ENCODE measurements at places on chromosomes 2 and 18.

DNA sequence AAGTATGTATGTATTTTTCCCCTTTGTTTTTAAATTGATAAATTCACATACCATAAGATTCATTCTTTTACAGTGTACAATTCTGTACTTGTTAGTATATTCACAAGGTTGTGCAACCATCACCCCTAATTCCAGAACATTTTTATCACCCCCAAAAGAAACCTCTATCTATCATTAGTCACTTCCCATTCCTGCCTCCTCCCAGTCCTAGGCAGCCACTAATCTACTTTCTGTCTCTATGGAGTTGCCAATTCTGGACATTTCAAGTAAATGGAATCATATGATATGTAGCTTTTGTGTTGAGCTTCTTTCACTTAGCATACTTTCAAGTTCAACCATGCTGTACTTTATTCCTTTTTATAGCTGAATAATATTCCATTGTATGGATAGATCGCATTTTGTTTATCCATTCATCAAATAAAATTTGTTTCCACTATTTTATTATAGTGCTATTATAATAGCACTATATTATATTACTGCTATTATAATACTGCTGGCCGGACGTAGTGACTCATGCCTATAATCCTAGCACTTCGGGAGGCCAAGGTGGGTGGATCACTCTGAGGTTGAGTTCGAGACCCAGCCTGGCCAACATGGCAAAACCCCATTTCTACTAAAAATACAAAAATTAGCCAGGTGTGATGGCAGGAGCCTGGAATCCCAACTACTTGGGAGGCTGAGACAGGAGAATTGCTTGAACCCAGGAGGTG, 10.9 kb downstream of the STARD7 start:
- no peak for DNase-seq

GRCh38 chr2:238265605-238266004, 22.8 kb downstream of the PER2 start:
- DNase-seq: no peak

DNA sequence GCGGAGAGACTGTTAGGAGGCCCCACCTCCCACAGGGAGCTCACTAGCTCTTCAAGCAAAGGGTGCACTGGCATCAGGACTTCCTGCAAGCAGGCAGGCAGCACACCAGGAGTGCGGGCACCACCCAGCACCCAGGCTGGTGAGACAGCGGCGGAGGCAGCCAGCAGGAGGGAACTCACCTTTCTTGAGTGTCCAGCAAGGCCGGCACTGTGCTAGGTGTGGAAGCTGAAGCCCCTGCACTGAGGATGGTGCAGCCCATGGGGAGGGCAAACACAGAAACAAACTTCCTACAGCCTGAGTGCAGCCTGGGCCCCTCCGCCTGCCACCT, 100.7 kb upstream of the ID2 start:
- no peak for DNase-seq

DNA sequence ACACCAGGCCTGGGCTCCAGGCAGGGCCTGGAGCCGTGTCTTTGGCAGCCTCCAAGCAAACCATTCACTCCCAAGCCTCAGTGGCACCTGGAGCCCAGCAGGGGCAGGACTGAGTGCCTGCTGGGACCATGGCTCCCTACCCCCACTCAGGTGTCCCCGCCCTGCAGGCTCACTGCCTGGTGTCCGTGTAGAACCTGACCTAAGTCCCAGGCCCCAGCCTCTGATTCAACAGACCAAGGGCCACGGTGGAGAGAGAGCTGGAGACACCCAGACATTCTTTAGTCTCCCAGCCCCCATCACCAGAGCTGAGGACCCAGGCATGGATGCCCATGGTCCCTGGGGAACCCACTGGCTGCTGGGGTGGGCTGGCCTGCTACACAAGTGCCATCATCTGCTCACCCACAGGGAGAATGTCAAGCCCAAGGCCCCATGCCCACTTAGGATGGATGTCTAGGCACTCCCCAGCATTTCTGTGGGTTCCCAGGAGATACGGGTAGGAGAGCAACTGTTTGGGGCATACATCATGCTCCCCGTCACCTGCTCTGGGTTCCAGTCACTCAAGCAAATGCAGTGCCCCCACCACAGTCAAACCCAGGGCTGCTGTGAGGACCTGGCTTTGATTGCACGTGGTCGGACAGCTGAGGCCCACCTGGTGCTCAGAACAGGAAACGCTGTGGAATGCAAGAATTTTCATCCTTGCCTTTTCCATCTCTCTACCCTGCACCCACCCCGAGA, 42.9 kb upstream of the ATG16L1 start:
- DNase-seq: no peak

GRCh38 chr2:202529389-202529788, 105.4 kb upstream of the FAM117B start:
- DNase-seq: no peak

GRCh38 chr2:186572705-186573104, 17.2 kb upstream of the ITGAV start:
- no peak for DNase-seq

DNA sequence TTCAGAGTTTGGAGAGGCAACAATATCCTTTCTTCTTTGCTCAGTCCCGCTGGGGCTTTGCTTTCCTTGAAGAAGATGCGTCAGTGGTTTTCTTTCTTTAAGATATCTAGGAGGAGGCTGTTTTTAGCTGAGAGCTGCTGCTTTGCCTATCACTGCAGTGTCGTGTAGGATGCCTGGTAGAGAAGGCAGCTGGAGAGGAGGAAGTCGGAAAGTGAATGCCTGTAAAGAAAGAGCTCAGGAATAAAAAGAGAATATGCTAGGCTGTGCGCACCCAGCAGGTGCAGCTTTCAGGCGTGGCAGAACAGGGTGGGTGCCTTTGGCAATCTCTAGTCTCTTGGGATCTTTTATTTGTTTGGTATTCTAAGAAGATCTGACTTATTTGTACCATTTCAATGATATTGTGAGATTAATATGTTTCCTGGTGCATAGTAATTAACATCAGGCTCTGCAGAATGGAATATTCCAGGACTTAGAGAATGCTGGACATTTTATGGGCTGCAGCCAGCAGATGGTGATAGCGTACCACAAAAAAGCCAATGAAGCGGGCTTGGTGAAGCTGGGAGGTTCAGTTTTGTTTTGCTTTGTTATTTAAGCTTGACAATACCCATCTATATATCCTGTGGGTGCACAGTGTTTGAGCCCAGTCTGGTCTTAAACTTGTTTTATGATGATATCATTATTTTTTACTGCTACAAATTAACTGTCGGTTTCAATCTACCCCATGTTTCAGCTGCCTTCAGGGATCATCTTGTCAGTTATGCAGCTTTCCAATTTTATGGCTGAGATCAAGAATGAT, 34.9 kb downstream of the CAVIN2 start:
- DNase-seq: peak; percentile 59

- no peak for DNase-seq
Observed at GRCh38 chr2:66570471-66570870, 135.5 kb downstream of the MEIS1 start.

- no peak for DNase-seq
Observed at GRCh38 chr2:154433010-154433409, 265.5 kb upstream of the KCNJ3 start.

DNA sequence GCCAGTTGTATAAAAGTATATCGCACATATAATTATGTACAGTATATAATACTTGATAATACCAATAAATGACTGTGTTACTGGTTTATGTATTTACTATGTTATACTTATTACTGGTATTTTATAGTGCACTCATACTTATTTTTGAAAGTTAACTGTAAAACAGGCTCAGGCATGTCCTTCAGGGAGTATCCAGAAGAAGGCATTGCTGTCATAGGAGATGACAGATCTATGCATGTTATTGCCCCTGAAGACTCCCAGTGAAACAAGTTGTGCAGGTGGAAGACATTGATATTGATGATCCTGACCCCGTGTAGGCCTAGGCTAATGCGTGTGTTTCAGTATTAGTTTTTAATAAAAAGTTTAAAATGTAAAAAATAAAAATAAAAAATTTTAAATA, 20.3 kb upstream of the ASXL3 start:
- no peak for DNase-seq

DNA sequence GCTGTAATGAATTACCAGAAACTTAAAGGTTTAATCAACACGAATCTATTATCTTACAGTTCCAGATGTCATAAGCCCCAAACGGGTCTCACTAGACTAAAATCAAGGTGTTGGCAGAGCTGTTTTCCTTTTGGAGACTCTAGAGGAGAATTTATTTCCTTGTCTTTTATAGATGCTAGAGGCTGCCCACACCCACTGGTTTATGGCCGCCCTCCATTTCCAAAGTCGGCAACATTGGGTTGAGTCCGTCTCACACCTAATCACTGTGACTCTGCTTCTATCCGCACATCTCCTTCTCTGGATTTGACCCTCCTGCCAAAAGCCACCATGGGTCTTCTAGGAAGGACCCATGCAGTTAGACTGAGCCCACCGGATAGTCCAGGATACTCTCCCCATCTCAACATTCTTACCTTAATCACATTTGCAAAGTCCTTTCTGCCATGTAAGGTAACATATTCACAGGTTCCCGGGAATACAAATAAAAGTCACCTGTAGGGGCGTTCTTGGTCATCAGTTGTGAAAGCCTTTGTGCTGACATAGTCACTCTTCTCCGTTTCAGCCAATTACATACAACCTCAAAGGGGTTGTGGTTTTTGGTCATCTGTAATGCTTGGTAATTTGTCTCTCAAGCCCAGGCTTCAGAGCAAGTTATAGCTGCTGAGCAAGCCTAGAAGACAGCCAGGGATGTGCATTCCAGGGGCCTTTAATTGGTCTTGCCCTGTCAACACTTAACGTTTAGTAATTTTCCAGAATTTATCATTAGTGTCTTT, 179.4 kb downstream of the ANTXR1 start:
- DNase-seq: no peak

DNA sequence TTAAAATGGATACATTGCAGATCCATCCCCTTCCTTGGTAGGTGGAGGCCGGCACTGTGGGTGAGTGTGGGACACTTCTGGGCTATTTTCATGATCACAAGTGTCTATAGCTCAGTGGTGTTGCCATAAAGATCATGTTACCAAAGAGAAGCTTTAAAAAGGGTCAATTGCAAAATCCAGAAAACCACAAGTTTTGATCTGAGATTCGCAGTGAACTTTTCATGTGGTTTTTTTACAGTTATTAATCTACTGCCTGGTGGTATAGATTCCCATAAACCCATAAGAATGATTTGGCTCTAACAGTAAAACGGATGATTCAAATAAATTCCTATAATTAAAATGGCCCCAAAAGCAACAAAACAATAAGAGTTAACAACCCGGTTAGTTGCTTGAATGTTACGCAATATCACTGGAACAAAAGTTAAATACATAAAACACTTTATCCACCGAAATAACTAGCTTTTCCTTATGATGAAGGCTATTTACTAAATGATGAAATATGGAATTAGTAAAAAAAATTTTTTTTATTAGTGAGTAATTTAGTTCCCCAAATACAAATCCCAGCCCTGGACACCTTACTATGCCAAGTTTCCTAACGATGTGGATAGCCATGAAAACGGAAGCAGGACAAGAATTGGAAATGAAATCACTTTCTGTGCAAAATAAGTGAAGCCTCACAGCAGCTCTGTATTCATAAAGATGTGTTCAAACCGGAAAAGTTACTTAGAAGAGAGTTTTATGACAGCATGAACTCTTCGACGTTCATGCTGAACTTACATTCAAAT, 95.6 kb upstream of the THOC1 start:
- DNase-seq: no peak

- DNase-seq: no peak
Observed at GRCh38 chr2:173278794-173279526, 75.7 kb upstream of the CDCA7 start.

DNA sequence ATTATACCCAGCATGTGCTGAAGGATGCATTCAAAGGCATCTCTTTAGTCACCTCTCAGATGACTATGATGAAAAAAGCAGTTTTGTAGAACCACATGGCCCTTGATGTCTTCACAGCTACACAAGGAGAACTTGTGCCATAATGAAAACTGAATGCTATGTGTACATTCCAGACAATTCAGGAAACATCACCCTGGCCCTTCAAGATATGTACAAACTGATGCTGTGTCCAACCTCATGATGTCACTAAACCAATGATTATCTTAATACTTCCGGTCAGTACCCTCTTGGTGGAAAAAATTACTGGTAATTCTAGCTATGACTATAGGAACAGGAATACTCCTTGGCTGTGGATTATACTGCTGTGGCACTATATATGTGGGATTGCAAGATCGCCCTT, 20.0 kb downstream of the DUSP11 start:
- no peak for DNase-seq

- no peak for DNase-seq
Observed at GRCh38 chr18:48909721-48910120, 41.0 kb downstream of the SMAD7 start.

GRCh38 chr18:5543773-5544389, at the start of gene EPB41L3:
EPB41L3 (minus strand) TSS chr18:5543997; CDS start chr18:5489183, 54,814 bp downstream.
- no peak for DNase-seq

DNA sequence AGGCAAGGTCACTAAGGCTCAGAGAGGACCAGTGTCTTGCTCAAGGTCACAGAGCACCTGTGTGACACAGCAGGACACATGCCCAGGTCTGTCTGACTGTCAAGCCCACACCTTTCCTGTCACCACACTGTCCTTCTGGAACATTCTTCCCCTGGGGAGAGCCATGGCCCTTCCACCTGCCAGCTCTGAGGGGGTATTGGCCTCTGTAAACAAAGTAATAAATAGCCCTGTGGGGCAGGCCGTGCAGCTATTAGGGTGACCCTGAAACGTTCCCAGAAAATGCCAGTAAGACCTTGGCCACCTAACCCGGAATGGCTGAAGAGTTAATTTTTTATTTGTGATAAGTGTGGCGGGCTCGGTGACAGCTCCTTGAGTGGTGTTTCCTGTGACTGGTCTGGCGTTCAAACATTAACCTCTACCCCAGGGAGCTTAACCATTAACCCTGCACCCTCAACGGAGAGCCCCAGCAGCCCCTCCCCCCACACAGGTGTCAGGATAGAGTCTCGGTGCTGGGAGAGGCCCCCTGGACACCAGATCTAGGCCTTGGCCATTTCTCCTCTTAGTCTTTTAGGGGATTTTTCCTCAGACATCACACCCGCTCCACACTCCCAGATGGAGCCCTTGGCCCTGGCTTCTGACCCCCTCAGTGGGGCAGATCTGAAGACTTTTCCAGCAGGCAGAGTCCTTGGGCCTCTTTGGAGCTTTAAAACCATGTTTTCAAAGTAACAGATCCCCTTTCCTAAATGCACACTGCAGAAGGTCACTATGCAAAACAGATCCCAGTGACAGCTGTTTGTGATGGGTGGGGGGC, 36.6 kb downstream of the SCTR start:
- DNase-seq: no peak

- no peak for DNase-seq
Observed at GRCh38 chr2:233387667-233388528, 33.6 kb downstream of the DGKD start.

Measured in COLO829 (cell line).